ENCODE measurements at places on chromosomes 6 and 20. TPM values are rescaled to one million over a fixed set of nuclear protein-coding genes. Genes with fewer than 3 reads are reported as not detected.
A peak's percentile ranks its signal among the peaks of the same experiment; 100 is the strongest.

GRCh38 chr6:105675715-105676397, 273.0 kb upstream of the PREP start:
- DNase-seq: no peak

- no peak for DNase-seq
Observed at GRCh38 chr6:75065523-75065922, 140.3 kb downstream of the COL12A1 start.

DNA sequence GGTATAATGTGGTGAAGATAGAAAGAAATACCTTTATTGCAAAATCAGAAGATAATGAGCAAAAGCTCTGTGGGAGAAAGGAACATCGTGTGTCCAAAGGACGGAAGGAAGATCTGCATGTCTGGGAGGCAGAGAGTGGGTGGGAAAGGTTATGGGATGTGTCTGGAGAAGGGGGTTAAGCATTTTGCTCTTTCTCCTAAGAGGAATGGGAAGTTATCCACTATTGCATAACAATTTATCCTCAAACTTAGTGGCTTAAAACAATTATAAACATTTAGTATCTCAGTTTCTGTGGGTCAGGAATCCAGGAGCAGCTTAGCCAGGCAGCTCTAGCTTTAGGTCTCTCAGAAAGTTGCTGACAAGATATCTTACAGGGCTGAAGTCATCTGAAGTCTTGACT, 229.1 kb upstream of the CITED2 start:
- DNase-seq: no peak

The MDFI gene
- total RNA-seq: 23.5 TPM

DNA sequence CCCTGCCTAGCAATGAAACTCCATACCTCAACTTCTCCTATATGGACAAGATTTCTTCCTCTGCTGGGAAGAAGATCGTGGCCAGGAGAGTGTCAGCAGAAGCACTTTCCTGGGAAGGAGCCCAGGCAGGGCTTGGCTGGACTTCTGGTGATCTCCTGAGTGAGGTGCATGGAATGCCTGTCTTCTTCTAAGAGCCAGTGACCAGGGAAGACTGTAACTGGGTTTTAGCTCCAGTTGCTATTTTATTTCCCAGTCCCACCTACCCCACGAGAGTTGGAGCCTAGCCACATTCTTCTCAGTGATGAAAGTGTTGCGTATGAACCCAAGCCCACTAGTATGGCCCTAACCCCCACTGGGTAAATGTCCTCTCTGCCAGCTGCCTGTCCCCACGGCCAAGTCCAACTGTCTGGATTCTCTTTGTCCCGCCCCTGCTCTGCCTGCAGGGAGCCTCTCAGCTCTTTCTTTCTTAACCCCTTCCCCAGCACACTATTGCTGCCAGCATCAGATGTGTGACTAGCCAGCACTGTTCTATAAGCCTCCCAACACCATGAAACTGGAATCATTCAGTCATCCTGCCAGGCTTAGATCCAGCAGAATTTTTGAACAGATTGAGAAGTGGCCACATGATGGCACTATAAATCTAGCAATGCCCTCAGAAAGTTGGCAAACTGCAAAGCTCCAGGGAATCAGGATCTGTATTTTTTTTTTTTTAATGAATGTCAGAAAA, 69.8 kb upstream of the FAM184A start:
- DNase-seq: peak; percentile 89

Measured in tongue (tissue), 3 donors.